ENCODE measurements at places on chromosomes 3 and 15. TPM values are rescaled to one million over a fixed set of nuclear protein-coding genes. Genes with fewer than 3 reads are reported as not detected.

Gene GP9
- not detected for total RNA-seq

Gene MYO5C
- 2.8 TPM for total RNA-seq

Gene RASL12
- 2.8 TPM for total RNA-seq

Gene IGDCC3
- total RNA-seq = 23.2 TPM

Gene USP8
- total RNA-seq = 33.5 TPM

Gene GABRB3
- 135 TPM for total RNA-seq

Gene RTP3
- total RNA-seq = not detected

Gene PDZRN3
- 96.4 TPM for total RNA-seq

Gene RBPMS2
- total RNA-seq = not detected

Gene TBL1XR1
- 290 TPM for total RNA-seq

Gene CLDN18
- total RNA-seq = not detected

Gene HGD
- 0.63 TPM for total RNA-seq

Gene INSYN1
- 28.5 TPM for total RNA-seq

Gene CAMK1
- 38.5 TPM for total RNA-seq

Gene PRR20G
- not detected for total RNA-seq

Gene CCR2
- not detected for total RNA-seq

Gene DUOXA2
- total RNA-seq = not detected

Gene ZDHHC23
- 18.8 TPM for total RNA-seq

Gene DHX30
- 98.9 TPM for total RNA-seq

Gene GPR156
- 9.1 TPM for total RNA-seq

Gene LARP6
- 17.5 TPM for total RNA-seq

Gene CFAP92
- 1.6 TPM for total RNA-seq

Gene CAMK2N2
- total RNA-seq = 3.4 TPM

Gene RHOV
- 8.1 TPM for total RNA-seq

Gene LMOD3
- not detected for total RNA-seq

Gene TM4SF18
- 3.8 TPM for total RNA-seq

Gene EFCC1
- total RNA-seq = 0.94 TPM

Gene ITGB5
- total RNA-seq = 19.7 TPM

Gene LMCD1
- total RNA-seq = 1.9 TPM

Gene FLNB
- 50.4 TPM for total RNA-seq

Gene C3orf49
- total RNA-seq = not detected

Gene TBC1D2B
- 22.8 TPM for total RNA-seq

Gene NEK10
- 42.9 TPM for total RNA-seq

Gene ARID3B
- 18.2 TPM for total RNA-seq

Gene ROBO2
- 526 TPM for total RNA-seq

Gene PARP15
- total RNA-seq = under 0.01 TPM

Gene HHATL
- 1.3 TPM for total RNA-seq

Gene ZCWPW2
- total RNA-seq = 1.3 TPM

Gene GPR87
- not detected for total RNA-seq

Gene MB21D2
- total RNA-seq = 44.8 TPM

Gene C2CD4A
- not detected for total RNA-seq

Gene KBTBD13
- total RNA-seq = not detected
